ENCODE measurements at places on chromosomes 13 and 19.

- no peak for DNase-seq
Measured at GRCh38 chr19:31166206-31166605, 183.0 kb downstream of the TSHZ3 start.

DNA sequence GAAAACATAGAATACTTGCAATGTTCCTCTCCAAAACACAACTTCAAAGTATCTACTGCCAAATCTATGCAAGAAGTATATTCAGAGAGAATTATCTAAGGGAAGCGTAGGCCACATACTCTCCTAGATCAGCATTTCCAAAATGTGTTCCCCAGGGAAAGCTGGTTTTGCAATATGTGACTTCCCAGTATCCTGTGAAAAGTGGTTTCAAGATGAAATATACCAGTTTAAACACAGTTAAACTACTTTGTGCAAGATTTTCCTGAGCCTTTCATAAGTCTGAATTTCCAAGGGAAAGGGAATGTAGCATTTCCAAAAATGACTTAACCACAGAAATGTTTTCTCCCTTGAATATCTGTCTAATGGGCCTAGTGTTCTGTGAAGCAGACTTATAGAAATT, 7.6 kb downstream of the STARD13 start:
- DNase-seq, result no peak

DNA sequence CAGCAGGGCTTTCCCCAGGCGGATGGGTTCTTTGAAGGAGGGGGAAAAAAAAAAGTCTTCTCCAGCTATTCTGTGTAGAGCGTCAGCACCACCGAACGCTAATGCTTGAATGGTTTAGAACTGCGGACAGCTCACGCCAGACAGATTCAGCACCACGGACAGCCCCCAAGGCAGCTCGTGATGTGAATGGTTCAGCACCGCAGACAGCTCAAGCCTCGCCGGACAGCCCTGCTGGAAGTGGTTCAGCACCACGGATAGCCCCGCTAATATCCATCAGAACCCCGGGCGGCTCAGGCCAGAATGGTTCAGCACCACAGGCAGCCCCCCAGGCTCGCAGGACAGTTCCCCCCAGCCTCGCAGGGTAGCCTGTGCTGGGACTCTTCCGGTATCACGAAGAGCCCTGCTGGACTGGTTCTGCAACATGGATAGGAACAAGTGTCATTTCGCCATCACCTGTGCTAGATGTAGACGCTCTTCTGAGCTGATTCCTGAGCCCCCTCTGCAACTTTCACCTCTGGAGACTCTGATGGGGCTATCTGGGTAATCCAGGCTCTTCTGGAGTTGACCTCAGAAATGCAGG, 4.9 kb upstream of the SMIM17 start:
- peak; percentile 79 for DNase-seq

GRCh38 chr19:45918721-45919120, 4.1 kb upstream of the NANOS2 start:
- no peak for DNase-seq

DNA sequence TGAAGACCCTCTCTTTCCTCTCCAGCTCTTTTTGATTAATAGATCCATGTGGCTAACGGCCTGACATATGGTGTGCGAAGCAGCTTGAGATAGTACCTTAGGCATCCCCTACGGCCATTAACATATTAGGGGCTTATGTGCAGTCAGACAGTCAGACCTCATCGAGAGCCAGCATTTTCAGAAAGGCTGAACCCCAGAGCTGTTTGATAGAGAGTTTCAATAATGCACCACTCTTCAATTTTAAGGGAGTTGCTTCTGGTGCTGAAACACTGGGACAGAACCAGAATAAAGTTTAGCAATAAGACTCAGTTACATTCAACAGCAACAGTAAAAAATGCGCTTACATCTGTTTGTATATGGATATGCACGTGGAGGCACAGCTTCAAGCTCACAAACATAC, 10.8 kb downstream of the POU4F1 start:
- no peak for DNase-seq

GRCh38 chr19:55258828-55259539, at the start of gene PPP6R1:
Gene PPP6R1, minus strand, starts transcription at chr19:55259017. Its CDS starts 11,914 bp downstream, at chr19:55247103.
- DNase-seq, result peak; percentile 96

- DNase-seq, result no peak
Measured at GRCh38 chr19:4542896-4543841, 3.3 kb upstream of the LRG1 start.

GRCh38 chr13:111201304-111201940, 86.3 kb downstream of the ARHGEF7 start:
- DNase-seq, result no peak
